ENCODE measurements at places on chromosomes 2 and 18. TPM values are rescaled to one million over a fixed set of nuclear protein-coding genes. Genes with fewer than 3 reads are reported as not detected.

DNA sequence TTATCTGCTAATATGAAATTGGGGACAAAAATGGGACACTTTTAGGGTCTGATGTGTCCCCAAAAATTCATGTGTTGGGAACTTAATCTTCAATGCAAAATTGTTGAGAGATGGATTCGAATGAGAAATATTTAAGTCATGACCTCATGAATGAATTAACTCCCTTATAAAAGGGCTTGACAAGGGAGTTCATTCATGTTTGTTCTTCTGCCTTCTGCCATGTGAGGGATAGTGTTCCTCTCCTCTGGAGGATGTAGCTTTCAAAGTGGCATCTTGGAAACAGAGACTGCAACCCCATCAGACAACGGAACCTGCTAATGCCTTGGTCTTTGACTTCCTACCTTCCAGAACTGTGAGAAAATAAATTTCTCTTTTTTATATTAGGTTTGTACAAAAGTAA, 89.2 kb upstream of the LINC00305 start:
- no peak for DNase-seq

- no peak for DNase-seq
These were observed 146.0 kb downstream of the RHBDD1 start for GRCh38 chr2:226981791-226982326.

Gene C18orf54
- 2.7 TPM for total RNA-seq

- DNase-seq: peak; percentile 24
These were observed 35.3 kb downstream of the SPRED2 start for GRCh38 chr2:65397122-65397521.

Gene ERBB4
- not detected for total RNA-seq

Measured in CD4-positive, CD25-positive, alpha-beta regulatory T cell (primary cell).